H9 (cell line): ENCODE measurements at places on chromosomes 2 and 18.

- no peak for DNase-seq
Observed at GRCh38 chr18:42107691-42108450, 152.8 kb downstream of the PIK3C3 start.

DNA sequence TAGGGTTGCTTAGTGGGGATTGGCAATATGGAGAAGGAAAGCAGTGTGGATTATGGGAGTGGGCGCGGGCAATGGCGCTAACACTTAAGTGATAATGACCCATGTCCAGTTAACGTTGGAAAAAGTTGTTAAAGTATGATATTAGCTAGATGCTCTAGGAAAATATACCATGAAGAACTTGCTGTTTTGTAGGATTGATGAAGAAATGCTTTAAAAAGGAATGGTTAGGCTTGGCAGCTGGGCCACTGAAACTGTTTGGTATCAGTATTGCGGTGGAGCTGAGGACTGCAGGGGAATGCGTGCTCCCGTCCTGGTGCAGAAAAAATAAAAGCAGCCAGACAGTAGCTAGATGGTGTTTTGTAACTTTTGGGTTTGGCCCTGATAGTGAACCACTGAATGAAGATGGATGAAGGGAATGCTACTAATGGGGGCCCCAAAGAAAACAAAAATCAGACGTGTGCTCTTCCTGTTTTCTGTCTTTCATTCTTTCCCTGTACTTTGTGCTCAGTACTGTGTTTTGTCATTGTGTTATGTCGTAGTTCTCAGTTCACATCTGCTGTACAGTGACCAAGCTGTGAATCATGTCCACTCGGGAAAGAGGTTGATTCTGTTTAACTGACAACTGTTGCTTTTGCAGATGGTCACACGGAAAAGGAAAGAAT, 999 bp downstream of the INSIG2 start:
- DNase-seq: no peak

DNA sequence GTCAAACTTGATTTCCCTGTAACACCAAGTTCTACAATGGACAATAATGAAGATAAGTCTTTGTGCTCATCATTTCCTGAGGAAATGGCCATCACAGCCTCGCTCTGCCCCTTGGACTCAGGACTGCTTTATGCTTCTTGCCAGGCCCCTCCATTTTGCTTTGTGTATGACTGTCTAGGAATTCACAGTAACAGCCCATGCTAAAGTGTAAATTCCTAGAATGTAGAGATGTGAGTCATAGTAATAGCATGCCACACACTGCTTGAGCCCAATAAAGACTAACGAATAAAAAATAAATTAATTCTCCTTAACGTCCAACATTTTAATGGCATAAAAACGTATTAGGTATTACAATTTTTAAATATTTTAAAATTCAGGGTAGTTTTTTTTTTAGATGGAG, 226.5 kb downstream of the PID1 start:
- DNase-seq: no peak

DNA sequence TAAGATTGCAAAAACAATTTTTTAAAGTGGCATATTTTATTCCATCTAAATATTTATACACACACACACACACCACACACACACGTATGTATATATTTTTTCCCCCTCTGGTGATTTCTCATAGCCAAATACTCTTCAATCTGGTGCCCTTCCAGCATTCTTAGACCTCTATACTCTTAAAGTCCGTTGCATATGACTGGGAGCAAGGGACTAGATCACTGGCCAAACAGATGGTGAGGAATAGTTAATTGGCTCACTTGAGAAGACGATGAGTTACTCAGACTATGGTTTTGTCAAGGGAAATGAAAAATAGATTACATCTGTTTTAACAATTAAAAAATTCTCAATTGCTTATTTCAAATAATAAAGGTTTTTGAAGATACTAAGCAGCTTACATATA, 512.5 kb upstream of the LRRTM4 start:
- no peak for DNase-seq

- DNase-seq: no peak
Observed at GRCh38 chr18:49716035-49716434, 97.3 kb downstream of the ACAA2 start.

- DNase-seq: no peak
Observed at GRCh38 chr2:119230219-119231185, 6.9 kb downstream of the STEAP3 start.

- no peak for DNase-seq
Observed at GRCh38 chr2:68250196-68250595, 2.1 kb downstream of the PPP3R1 start.

DNA sequence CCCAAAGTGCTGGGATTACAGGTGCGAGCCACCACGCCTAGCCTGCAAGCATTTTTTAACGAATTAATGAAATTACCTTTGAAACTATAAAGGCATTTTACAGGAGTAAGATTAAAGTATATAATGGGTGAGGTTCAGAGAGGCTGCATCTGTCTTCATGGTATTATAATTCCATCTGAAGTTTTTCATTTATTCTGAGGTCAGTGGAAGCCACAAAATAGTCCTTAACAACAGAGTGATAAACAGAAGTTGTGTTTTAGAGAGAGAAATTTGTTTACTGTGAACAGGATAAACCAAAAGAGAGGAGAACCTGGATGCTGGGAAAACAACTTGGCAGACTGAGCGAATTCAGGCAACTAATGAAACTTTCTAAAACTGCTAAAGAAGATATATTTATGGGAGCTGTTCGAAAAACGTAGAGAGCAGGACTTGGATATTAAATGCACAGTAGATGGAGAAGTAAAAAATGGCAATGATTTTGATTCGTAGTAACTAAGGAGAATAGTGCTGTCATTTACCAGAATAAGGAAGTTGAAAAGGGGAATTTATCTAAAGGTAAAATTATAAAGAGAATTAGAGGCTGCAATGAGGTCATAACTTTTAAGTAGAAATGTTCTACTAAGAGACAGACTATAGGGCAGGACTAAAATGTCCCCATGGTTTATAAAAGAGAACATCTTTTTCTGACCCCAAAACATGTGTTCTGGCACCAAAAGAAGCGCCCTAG, 37.9 kb upstream of the ITGA4 start:
- no peak for DNase-seq

DNA sequence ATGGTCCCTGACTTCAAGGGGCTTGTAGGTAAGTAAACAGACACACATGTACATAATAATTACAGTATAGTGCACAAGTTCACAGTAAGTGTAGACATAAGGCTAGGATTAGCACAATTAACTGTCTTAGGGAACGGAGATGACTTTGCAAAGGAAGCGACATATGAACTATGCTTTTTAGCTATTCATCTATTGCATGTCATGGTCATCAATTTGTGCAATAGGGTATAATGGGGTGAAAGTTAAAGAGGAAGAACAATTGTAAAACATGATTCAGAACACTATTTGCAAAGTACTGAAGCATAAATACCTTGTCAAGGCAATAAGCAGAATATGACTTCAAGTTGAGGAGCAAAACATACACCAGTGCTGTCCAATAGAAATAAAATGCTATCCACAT, 112.3 kb upstream of the SLC8A1 start:
- DNase-seq: no peak

DNA sequence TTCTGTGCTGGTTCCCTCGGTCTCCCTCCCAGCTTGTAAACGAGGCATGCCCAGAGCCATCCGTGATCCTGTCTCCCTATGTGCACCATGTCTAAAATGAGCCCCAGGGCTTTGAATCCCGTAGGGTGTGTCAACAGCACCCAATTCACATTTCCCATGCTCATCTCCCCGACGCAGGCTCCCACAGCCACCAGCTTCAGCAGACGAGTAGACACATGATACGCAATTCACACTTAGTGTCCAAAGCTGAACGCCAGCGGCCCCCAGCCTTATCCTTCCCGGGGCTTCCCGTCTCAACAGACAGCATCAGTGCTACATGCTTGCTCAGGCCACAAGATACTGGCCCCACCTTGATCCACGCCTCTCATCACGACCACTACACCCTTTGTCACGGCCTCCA, 88.1 kb downstream of the EIPR1 start:
- no peak for DNase-seq

DNA sequence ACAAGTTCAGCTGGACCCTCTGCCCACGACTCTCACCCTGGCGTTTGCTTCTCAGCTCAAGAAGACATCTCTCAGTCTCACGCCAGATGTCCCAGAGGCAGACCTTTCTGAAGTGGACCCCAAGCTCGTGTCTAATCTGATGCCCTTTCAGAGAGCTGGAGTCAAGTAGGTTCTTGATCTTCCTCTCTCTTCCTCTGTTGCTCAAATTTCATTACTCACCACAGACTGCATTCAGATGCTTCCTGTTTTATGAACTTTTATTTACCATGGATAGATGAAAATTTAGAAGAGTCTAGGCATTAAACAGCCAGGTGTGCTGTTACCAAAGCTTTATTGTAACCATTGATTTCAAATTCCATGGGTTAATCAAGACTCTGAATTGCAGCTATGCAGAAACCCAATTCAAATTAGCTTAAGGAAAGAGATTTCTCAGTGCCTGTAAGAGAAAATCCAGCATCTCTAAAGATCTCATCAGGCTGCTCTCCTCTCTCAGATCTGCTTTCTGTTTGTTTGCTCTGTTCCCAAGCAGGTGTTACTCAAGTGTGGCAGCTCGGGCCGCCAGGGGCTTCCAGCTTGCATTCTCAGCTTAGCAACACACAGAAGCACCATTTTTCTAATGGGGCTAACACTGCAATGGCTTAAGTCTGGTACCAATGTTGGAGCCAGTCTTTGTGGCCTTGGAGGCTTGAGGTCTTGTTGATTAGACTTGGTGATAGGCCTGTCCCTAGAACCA, 16.5 kb downstream of the SMARCAL1 start:
- DNase-seq: no peak

GRCh38 chr18:13183359-13183758, 35.2 kb upstream of the LDLRAD4 start:
- no peak for DNase-seq

DNA sequence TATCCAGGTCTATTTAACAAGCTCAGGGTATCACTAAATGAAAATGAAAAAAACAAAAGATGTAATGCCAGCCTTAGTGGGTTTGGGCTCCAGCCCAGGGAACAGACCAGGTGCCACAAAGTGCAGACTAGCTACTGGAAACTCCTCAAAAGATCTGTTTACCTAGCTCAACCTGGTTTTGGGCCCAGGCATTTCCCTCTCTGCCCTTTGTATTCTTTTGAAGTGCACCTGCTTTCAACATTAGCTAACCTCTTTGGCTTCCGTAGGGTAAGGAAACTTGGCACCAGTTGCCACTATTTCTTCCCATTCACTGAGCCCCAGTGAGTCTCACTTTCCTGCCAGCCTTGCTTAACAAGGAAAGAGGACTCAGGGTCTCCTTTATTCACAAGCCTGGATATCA, 123.6 kb upstream of the CDCA7 start:
- DNase-seq: no peak
